ENCODE measurements at places on chromosomes 1 and 21.

GRCh38 chr1:89044970-89045721 lies 19.9 kb downstream of the GBP1 start:
- DNase-seq = no peak

- no peak for DNase-seq
Observed at GRCh38 chr1:32341971-32342370, 5.9 kb upstream of the MARCKSL1 start.

GRCh38 chr1:10965546-10966226 lies 46.8 kb upstream of the TARDBP start:
- DNase-seq = no peak

DNA sequence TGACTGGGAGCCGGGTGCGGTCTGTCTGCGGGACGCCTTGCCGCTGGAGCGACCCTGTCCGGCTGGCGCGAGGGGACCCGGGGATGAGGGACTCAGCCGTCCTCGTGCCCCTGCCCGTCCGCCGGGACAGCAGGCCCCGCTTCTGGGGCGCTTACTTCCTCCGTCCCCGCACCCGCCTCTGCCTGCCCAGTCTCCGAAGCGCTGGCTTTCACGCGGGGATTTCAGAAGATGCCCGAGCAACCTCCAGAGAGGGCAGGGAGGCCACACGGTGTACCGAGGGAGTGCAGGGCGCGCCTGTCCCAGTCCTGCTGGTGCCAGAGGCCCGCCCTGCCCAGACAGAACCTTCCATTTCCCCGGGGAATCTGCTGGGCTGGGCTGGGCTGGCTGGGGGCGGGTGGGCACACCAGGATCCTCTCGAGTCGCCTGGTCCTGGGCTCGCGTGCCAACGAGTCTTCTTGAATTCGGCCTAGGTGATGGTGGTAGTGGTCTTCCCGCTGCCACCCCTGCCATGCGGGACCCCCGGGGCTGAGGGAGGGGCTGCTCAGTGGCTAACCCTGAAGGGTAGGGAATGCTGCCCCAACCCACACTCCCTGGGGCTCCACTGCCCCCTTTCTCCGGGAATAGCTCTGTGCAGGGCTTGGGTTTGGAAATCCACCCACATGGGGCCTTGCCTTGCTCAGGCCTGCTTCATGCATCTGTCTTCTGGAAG lies 2.5 kb upstream of the TRPM2 start:
- DNase-seq = no peak

DNA sequence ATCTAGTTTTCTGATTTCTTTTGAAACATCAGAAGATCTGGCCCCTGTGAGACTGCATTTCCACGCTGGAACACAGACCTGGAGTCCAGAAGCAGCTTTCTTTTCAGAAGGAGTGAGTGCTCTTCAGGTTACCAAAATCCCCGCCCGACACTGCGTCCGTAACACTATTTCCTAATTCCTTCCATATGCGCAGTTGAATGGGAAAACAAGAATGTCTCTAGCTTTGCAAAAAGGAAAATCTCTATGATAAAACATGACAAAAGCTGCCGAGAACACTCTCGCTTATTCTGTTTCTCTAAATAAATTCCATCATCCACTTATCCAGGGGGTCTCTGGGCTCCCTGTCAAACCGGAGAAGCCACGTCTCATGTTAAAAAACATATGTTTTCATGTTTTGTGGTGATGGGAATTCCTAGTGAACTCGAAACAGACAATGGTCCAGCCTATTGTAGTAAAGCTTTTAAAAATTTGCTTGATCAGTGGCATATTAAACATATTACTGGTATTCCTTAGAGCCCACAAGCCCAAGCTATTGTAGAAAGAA lies 67.7 kb downstream of the PLD5 start:
- no peak for DNase-seq

- DNase-seq = no peak
Observed at GRCh38 chr1:8382608-8383505, 64.9 kb downstream of the SLC45A1 start.

DNA sequence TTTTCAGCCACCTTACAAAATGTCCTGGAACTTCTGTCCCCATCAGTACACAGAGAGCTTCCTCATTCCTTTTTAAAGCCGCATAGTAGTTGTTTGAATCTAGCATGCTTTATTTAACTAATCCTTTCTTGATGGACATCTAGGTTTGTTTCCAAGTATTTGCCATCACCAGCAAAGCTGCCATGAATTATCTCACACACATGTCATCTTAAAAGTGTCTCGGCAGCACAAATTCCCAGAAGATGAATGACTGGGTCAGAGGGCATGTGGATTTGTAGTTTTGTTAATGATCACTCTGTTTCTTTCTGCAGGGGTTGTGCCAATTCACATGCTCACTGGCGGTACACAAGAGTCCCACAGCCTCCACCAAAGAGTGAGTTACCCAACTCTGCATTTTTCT lies 68.3 kb downstream of the CLIC6 start:
- DNase-seq = peak; percentile 24

DNA sequence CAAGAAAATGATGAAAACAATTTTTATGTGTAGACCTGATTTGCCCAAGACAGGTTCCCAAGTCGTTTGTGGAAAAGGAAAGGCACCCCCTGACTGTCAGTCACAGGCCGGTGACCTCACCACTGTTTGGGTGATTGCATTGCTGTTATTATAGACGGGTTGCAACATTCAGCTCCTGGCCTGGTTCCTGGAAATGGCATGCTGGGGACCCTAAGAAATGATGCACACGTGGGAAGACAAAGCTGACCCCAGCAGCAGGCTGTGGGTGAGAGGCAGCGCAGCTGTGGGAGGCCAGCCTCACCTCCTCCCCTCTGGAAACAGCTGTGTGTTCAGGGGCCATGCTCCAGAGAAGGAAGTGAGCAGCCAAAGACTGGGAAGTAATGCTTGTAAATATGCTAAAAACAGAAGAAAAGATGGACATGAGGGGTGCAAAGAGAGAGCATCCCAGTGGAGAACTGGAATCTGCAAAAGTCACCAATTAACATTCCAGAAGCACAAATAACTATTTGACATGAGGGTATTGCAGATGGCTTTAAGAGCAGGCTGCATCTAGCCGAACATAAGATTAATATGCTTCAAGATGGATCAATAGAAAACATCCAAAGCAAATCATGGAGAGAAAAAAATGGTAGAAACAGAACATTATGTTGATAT lies 23.4 kb upstream of the ABCG1 start:
- peak; percentile 30 for DNase-seq

DNA sequence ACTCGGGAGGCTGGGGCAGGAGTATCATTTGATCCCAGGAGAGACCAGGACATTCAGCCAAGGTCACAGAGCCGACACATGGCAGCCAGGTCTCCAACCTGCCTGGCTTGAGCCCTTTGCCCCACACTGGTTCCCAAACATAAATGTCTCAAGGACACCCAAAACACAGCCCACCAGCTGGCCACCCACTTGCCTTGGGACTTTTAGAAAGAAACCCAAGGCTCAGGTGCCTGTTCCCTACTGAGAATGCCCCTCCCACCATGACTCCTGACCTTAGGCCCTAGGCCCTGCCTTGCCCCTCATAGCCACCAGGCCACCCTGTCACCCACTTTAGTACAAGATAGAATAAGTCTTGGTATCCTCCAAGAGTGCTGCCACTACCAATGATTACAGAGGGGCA lies 41.9 kb upstream of the LRP8 start:
- no peak for DNase-seq

DNA sequence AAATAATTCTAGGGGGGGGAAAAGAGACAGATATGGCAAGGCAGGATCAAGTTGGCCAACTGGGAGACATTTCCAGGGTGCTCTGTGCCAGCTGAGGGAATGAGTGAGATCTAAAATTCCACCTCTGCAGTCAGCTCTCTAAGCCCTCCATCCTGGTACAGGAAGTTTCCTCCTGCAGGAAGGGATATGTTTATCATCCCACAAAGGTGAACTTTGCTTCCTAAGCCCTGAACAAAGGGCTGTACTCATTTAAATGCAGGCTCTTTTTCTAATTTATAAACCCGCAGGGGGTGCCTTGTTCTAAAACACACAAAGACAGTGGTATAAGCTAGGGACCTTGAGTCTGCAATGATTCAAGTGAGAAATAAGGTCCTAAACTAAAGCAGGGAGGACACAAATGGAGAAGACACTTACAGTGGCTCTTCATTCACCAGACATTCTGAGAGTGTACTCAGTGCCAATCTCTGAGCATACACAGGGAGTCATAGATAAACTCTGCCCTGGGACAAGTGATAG lies 3.6 kb upstream of the TNFSF4 start:
- no peak for DNase-seq

Data from fibroblast of skin of right quadriceps (primary cell).